ENCODE measurements at places on chromosomes 5 and 9.

GRCh38 chr9:129281506-129282145, 103.6 kb upstream of the IER5L start:
- peak; percentile 31 for DNase-seq

GRCh38 chr9:99905833-99906402, 536 bp upstream of the STX17 start:
- no peak for DNase-seq

GRCh38 chr5:43432486-43433375, 20.5 kb upstream of the CCL28 start:
- no peak for DNase-seq

DNA sequence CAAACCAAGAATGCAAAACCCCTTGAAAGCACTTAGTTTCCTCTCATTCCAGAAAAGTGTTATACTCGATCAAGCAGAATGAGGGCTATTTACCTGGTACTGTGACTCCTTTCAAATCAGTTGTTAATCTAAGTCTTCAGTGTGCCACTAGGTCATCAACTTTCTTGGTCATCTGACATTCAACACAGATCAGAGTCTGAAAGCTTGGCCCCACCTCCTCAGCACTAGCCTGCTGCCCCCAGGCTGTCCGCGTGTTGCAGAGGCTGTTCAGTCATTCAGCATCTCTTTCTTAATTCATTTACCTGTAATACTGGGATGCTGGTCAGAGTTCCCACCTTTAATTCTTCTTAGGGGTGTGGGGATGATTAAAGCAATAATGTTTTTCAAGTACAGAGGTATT, 28.5 kb downstream of the ENC1 start:
- DNase-seq: no peak

DNA sequence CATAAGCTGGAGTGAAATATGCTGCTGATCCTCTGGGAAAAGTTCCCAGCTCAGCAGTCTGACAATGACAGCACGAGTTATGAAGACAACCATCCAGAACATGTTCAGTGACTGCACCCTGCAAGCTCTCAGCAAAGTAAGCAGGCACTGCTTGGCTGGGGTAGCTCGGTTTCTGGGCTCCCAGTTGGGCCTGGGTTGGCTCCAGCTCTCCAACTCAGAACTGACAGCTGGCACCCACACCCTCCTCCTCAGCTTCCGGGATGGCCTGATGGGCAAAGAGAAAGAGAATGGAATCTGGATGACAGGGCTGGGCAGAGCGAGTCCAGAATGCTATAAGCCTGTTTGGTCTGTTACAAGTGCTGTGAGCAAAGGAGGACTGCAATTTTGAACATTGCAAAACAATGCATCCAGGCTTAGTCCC, 185.0 kb downstream of the CSNK1G3 start:
- peak; percentile 73 for DNase-seq

- no peak for DNase-seq
Measured at GRCh38 chr5:36158144-36158543, 6.2 kb downstream of the SKP2 start.

DNA sequence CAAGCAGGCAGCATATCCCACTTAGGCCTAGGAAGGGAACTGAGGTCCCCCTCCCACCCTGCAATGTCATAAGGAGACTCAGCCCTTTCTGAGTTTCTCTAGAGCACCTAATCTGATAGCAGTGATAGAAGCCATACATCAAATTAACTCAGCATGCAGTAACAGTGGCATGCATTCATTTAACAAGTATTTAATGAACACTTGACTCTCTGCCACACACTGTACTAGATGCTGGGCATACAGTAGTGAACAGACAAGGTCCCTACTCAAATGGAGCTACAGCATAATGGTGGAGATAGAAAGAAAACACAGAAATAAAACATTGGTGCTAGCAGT, 58.6 kb downstream of the SLC22A5 start:
- DNase-seq: no peak

All from left forelimb (tissue), 1 donor.